ENCODE measurements at places on chromosomes 12 and 14.

GRCh38 chr12:116731801-116732200 lies 6.1 kb downstream of the SPRING1 start:
- no peak for DNase-seq

GRCh38 chr14:76884853-76885276 lies 58.7 kb downstream of the LRRC74A start:
- DNase-seq: no peak

GRCh38 chr12:132018193-132018916 lies 68.6 kb downstream of the EP400 start:
- no peak for DNase-seq

- DNase-seq: peak; percentile 33
These were observed 581 bp downstream of the ARG2 start for GRCh38 chr14:67620217-67620785.

DNA sequence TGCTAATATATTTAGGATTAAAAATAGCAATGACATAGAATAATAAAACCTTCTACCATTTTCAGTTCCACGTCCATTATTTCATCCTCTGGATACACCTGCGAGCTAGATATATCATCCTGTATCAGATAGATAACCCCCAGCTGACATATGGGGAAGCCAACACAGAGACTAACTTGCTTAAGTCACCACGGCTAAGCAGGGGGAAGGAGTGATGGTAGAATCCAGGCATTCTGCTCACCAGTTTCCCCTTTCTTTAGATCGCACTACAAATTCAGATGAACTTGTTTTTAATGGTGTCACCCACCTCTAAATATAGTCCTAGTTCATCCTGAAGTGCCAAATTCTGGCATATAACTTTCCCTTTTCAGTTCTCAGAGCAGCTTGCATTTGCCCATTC lies 110.1 kb downstream of the TXNDC16 start:
- DNase-seq: no peak

DNA sequence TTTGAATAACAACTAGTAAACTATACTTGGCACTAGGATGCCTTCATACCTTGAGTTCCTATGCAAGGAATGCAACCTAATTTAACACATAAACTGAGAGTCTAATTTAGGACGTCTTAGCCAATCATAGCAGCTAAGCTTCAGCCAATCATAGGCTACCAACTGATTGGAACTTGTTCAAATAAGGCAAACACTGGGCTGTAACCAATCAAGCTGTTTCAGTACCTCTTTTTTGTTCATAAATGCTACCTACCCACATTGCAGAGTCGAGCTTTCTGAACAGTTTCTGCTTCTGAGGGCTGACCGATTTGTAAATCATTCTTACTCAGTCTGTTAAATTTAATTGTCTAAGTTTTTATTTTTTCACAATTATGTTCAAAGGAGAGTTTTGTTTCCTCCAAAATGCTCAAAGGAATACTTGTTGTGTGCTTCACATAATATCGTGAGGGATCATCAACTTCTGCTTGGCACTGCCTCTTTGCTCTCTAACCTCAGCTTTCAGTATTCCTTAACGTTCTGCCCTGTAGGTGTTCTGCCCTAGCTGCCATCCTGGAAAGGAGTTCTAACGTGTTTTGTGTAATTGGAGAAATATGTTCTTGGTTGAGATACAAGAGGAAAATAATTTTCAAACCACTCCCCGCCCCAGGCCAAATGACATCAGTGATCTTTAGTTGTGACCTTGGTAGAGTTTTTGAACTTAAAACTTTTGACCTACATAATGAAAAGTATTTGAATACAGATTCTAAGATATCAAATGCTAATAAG lies 380.4 kb upstream of the MIS18BP1 start:
- no peak for DNase-seq

GRCh38 chr12:114408886-114409851 lies 3.2 kb upstream of the TBX5 start:
- no peak for DNase-seq

All from colonic mucosa (tissue), 4 donors.